Inflammatory macrophage treated with lipopolysaccharide for 4 hours (primary cell): ENCODE measurements at places on chromosomes 16 and 17.
A peak's percentile ranks its signal among the peaks of the same experiment; 100 is the strongest.

GRCh38 chr16:48057048-48057447 lies 98.7 kb downstream of the ABCC12 start:
- no peak for DNase-seq

DNA sequence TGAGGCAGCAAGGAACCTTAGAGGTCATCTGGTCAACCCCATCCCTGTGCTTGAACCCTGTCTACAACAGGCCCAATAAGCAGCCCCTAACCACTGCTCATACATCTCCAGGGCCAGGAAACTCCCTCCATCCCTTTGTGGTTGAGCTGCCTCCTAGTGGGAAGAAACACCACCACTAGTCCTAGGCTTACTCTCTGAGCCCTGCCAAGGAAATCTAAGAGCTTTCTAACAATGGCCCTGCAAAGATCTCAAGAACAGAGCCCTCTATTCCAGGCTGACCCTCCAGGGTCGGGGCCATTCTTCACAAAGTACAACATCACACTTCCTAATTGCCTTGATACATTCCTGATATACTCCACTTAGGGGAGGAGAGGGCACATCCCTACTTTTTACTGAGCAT lies 5.8 kb downstream of the ACLY start:
- no peak for DNase-seq

DNA sequence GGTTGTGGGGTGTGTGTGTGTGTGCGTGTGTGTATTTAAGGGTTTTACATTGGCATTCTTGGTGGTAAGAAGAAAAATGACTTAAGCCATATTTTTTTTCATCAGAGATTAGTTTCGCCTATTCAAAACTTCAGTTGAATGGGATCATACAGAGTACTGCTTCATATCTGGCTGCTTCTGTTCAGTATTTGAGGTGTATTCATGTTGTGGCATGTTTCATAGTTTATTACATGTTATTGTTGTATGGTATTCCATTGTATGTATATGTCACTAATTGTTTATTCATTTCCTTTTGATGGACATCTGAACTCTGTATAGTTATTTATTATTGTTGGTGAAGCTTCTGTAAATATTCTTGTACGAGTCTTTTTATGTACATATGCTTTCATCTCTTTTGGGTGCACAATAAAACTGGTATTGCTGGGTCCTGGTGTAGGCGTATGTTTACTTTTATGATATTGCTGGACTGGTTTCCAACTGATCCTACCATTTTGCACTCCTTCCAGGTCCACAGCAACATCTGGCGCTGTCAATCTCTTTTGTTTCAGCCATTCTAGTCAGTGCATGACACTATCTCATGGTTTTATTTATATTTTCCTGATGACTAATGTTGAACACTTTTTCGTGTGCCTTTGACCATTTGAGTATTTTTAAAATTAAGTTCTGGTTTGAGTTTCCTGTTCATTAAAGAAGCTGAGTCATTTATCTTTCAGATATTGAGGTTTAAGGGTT lies 77.4 kb upstream of the MAF start:
- no peak for DNase-seq

DNA sequence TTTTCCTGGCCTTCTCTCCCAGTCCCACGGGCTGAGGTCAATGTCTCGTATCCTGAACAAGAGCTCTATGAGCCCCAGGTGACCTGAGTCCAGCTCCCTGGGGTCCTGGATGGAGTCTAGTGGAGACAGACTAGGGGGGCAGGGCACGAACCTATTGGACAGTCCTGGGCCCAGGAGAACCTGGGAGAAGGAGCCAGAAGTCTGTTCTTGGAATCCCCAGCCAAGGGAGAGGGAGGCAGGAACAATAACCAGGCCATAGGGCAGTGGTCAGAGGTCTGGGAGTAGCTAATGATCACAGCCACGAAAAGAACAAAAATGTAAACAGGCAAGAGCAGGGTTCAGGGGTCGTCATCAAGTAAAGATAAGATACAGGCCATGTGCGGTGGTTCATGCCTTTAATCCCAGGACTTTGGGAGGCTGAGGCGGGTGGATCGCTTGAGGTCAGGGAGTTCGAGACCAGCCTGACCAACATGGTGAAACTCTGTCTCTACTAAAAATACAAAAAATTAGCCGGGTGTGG lies 60.8 kb downstream of the COPRS start:
- no peak for DNase-seq

- no peak for DNase-seq
These were observed 276.8 kb downstream of the SEC14L1 start for GRCh38 chr17:77417575-77417974.

- no peak for DNase-seq
These were observed 1.4 kb upstream of the HEXD start for GRCh38 chr17:82416771-82417170.

DNA sequence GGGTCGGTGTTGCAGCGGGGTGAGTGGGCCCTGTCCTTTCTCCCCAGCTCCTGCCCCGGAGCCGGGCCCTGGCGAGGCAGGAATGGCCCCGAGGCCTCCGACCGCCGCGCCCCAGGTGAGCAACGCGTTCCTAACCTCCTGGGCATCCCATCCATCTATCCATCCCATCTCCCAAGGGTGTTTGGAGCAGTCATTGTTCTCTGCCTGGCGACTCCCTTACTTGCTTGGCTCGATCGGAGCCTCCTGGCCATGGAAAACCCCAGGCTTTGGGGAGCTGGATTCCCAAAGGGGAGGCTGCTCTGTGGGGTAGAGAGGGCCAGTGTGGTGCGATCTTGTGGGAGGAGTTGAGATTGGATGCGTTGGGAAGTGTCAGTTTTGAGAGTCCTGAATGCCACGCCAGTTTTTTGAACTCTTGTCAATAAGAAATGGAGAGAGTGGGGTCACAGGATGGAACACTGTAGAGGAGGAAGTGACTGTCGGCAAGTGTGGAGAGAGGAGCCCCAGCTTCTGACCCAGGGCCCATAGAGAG lies 684 bp downstream of the ZFP90 start:
- peak; percentile 17 for DNase-seq

- no peak for DNase-seq
These were observed 19.7 kb downstream of the IL34 start for GRCh38 chr16:70665806-70666735.

DNA sequence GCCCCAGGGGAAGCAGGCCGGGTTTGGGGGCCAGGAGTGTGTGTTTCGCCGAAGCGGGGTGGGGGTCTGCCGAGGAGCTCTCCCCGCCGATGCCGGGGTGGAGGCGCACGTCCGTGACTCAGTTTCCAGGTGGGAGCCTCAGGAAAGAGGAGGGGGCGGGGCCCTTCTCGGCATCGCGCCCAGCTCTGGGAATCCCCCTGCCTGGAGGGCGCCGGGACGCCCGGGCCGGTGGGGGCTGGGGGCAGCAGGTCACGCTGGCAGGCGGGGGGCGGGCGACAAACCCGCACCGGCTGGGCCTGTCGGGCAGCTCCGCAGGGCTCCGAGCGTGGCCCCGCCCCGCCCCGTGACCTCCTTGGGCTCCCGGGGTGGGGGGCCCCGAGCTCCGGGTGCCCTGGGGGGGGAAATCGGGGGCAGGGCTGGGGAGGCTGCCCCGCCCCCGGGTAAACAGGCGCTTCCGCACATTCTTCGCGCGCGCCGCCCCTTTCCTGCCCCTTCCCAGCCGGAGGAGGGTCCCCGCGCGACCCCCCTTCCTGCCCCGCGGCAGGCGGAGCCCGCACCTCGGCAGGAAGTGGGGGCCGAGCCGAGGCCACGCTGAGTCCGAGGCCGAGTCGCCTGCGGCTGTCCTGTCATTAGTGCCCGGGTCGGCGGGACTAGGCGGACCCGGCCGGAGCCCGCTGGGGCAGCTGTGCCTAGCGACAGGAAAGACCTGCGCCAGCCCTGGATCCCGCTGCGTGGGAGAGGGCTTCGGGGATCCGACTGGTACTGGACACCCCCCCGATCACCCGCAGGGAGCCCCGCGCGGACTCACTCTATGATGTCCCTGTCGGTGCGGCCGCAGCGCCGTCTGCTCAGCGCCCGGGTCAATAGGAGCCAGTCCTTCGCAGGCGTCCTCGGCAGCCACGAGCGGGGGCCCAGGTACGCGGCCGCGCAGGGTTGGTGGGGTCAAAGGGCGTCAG lies 9.3 kb downstream of the RIPOR1 start:
- no peak for DNase-seq

GRCh38 chr17:37717627-37718323 lies 27.1 kb downstream of the HNF1B start:
- no peak for DNase-seq

DNA sequence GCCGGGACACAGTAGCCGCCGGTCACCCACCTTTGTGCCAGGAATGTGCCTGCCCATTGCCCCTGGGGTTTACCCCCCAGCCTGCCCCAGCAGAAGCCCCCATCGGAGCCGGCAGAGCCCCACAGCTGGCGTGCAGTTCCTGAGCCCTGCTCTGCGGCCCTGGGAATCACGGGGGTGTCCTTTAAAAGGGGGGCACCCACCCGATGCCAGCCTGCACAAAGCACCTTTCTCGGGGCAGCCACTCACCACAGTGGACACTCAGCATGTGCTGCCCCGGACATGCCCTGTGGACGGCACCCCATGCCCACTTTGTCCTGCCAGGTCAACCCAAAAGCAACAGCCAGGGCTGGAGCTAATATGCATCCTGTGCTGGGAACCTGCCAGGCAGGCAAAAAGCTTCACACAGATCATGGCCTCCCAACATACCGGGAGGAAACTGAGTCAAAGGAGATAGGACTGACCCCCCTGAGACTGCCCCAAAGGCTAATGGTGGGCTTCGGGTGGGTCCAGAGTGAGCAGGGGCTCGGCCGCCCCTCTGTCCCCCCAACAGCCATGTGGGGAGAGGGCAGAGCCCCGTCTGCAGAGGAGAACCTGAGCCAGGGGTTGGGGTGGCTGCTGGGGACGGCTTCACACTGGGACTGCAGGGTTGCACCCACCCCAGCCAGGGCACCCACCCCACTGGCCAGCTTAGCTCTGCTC lies 45.8 kb upstream of the ZC3H18 start:
- DNase-seq, result no peak

DNA sequence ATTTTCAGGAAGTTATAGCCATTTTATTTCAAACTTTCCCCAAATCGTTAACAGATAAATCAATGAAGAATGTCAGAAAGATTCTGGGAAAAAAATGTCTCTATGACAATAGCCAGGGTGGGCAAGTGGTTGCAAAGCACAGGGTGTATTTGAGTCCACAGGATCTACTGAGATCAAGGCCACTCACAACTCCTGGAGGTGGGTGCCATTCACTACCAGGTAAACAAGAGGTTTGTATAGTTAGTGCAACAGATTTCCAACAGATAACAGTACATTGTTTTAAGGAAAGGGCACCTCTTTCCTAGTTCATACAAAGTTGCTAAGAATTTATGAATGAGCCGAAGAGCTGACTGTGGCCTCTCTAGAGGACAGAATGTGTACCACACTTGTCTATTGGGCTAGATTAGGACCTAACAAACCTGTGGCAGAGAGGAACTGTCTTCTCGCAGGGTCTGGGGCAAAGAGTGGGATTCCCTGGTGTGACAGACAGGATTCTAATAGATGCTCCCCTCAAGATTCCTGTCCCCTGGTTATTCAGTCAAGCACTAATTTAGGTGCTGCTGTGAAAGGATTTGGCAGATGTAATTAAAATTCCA lies 52.0 kb upstream of the ZNF629 start:
- no peak for DNase-seq

GRCh38 chr16:77584205-77584859 lies 138.0 kb upstream of the NUDT7 start:
- DNase-seq, result peak; percentile 59

GRCh38 chr16:69267633-69268032 lies 43.5 kb upstream of the VPS4A start:
- DNase-seq, result no peak

DNA sequence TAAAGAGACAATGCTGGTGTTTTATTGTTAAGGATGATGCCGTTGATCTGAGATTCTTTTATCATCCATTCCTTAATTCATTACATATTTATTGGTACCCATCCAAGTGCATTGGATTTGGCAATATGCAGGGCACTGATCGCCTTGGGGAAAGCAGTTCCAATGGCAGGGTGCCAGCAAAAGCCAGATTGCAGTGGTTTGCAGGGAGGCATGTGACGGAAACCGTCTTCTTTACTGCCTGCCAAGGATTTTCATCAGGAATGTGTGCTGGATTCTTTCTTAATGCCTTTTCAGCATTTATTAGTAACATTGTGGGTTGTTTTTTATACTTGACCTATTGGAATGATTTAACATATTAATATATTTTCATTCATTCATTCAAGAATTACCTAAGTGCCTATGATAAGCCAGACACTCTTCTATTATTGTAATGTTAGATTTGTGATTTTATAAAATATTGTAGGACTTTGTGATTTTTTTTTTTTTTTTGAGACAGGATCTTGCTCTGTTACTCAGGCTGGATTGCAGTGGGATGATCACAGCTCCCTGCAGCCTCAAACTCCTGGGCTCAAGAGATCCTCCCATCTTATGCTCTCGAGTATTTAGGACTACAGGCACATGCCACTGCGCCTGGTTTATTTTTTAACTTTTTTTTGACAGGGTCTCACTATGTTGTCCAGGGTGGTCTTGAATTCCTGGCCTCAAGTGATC lies 93.4 kb upstream of the TNRC6A start:
- DNase-seq, result no peak

DNA sequence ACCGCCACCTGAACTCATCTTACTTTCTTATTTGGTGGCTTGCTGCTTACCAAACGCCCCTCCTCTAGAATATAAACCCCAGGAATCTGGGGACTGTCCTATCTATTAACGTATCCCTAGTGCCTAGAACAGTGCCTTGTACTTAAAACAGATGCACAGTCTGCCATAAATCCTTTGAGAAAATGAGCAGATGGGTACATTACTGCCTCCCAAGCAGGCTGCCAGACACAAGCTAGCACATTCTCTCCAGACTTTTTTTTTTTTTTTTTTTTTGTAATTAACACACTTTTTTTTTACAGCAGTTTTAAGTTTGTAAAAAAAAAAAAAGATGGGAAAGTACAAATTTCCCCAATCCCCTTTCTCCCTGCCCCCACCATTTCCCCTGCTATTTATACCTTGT lies 57.3 kb upstream of the RPL38 start:
- no peak for DNase-seq

DNA sequence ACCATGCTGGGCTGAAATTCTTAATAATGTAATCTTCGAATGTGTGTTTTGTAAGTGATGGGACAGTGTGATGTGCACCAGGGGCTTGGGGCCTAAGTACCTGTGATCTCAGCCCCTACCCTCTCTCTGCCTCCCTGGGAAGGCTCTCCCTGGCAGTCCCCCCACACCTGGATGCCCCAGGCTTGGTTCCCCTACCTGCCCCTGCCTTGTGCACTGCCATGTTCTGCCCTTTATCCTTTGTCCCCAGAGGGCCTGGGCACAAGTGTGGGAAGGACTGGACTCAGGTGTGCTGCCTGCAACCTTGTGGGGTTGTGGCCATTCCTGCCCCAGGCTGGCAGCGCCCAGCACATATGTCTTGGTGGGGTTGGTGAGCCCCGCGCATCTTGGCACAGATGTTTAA lies 55.4 kb upstream of the CREBBP start:
- DNase-seq, result no peak
